HS-5 (cell line): ENCODE measurements at places on chromosomes 6 and 20.

GRCh38 chr6:127301199-127301700, 34.6 kb downstream of the RNF146 start:
- DNase-seq = no peak

GRCh38 chr6:152588456-152588855, 48.7 kb downstream of the SYNE1 start:
- no peak for DNase-seq

- DNase-seq = no peak
These were observed 176.2 kb downstream of the TFAP2C start for GRCh38 chr20:56805313-56805712.

- DNase-seq = no peak
These were observed 100.6 kb upstream of the AFDN start for GRCh38 chr6:167726043-167726621.

DNA sequence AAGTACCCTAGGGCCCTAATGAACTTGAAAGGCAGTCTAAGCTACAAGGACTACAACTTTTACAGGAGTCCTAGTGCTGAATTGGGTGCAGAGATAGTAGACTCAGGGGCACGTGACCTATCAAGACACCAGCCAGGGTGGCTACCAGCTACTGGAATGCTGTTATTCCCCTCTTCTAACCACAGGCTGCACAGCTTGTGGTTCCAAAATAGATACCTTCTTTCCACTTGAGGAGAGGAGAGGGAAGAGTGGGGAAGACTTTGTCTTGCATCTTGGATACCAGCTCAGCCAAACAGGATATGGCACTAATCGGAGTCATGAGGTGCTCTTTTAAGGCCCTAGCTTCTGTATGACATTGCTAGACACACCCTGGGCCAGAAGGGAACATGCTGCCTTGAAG, 60.0 kb upstream of the MTRF1L start:
- DNase-seq = no peak

- DNase-seq = no peak
These were observed 50.4 kb upstream of the NKX2-2 start for GRCh38 chr20:21564127-21564773.

- DNase-seq = peak; percentile 0
These were observed 268.3 kb upstream of the ARID1B start for GRCh38 chr6:156508923-156509322.

GRCh38 chr6:141123497-141123896, 1009.2 kb upstream of the GJE1 start:
- no peak for DNase-seq

DNA sequence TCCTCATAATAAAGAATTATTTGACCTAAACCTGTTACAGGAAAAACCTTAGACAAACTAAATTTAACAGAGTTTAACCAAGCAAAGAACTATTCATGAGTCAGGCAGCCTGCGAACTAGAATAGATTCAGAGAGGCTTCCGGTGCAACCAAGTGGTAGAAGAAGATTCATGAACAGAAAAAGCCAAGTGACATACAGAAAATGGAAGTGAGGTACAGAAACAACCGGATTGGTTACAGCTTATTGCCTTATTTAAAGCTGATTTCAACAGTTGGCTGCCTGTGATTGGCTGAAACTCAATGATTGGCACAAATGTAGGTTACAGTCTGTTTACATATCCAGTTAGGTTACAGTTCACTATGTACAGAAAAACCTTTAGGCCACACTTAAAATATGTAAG, 10.1 kb downstream of the PPP1R3G start:
- no peak for DNase-seq

DNA sequence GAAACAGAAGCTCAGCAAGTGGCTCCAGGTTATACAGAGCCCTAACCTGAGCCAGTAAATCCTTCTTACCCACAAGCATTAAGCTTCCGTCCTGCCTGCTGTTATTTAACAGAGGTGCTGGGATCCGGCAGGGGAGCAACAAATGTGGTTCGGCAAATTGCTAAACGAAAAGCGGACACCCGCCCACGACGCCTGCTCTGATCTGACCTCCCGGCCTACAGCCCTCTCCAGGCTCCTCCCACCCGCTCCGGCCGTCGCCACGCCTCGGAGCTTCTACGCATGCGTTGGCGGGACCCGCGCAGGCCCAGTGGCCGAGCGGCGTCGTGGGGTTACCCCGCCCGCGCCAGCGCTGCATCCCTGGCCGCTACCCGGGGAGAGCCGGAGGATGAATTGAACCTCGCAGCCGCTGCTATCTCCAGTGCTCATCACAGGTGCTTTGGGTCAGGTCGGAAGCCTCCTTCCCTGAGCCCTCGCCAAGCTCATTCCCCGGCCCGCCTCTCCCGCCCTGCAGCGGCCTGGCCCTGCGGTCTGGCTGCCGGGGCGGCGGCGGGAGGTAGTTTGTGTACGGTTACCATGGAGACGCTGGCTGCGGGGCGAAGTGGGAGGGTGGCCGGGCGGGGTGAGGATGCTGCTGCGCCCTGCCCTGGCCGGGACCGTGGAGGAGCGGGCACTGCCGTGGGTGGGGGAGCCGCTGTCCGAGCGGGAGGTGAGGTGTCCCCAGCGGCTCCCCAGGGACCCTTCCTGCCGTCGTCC, at the start of gene ARMC2:
Gene ARMC2, plus strand, starts transcription at position 307 of the 753 bp plus-strand sequence. CDS start 5,846 bp downstream, outside the sequence.
- DNase-seq = peak; percentile 64

GRCh38 chr20:63843222-63843621, 12.2 kb upstream of the ZBTB46 start:
- no peak for DNase-seq

DNA sequence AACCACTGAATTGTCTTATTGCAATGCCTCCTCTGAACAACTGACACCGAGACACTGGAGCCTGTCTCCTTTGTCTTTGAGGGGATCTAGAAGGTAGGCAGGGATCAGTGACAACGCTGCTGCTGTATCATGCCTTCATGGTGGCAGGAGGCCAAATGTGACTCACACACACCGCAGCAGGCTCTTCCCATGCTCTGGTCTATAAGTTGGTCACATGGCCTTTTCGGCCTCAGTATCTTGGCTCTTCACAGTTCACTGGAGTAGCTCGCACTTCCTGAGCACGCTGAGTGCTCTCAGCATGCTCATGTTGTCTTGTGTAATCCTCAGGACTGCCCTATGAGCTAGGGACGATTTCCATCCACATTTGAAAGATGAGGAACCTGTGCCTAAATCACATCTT, 167.4 kb upstream of the PCSK2 start:
- DNase-seq = peak; percentile 5
